DMS79 (cell line): ENCODE measurements at places on chromosomes 7 and 10.

DNA sequence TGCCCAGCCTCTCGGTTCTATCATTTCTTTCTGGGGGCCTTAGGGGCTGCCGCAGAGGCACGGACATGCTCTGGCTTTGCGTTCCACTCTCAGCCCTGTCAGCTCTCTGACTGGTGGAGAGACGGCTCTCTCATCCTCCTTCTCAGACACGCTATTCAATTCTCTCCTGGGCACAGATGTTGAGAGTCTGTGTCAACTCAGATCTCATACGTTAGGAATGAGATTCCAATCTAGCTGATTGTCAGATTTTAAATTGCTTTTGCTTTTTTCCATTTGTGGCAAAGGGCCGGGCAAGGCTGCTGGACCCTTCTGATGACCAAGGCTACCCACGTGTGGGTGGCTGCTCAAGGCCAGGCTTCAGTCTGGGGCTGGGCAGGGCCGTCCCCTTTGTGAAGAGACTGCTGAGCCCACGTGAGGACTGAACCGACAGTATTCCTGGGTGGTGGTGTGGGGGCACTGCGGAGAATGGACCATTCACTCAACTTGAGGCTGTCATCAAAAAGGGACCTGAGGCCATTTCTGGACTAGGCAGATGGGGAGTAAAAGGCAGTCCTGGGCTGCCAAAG, 71.5 kb downstream of the CLEC2L start:
- DNase-seq, result no peak

GRCh38 chr10:114859222-114859621, 37.6 kb downstream of the FHIP2A start:
- DNase-seq, result no peak

DNA sequence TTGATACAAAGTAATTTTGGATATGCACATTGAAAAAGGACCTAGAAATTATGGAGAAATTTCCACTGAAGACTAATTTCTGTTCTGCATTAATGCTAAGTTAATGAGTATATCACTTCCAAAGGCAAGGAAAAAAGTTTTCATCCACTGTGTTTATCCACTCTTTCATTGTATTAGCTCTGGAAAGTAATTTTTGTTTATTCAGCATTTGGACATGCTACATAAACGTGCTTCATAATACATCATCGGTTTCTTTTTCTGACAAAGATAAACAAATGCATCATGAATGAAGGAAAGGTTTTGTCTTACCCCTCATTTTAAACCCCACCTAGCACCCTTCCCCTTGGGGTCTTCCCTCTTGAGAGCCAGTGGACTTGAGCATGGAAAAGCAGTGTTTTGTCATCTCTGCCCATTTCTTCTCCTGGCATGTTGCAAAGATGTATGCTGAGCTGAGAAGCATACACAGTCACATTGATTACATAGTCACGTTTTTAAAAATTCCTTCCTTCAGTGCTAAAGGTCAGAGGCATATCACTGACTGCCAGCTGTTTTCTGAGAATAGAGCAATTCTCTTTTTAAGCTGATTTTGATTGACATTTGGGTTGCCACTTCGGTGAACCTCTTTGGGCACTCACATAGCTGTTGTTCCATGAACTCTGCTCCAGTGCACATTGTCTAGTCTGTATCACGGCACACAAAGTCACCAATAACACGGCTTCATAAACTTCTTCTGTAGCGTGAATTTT, 65.9 kb upstream of the C7orf33 start:
- DNase-seq, result no peak

GRCh38 chr7:47946581-47947354, 1.5 kb downstream of the PKD1L1 start:
- DNase-seq, result no peak

DNA sequence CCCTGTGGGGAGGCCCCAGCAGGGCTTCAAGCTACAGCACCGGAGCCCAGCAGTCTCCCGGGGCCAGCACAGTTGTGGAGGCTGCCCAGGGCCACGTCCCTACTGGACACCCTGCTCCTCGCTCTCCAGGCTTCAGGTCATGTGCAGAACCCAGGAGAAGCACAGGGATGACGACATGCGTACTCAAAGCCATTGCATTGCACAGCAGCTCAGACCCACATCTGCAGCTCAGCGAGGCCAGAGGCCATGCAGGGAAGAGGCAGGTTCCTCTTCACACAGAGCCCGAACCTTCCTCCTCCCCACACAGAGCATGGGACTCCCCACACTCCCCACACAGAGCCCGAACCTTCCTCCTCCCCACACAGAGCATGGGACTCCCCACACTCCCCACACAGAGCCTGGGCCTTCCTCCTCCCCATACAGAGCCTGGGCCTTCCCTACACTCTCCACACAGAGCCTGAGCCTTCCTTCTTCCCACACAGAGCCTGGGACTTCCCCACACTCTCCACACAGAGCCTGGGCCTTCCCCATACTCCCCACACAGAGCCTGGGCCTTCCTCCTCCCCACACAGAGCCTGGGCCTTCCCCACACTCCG, 12.3 kb downstream of the CFAP46 start:
- DNase-seq, result no peak

- DNase-seq, result no peak
These were observed 817 bp downstream of the MLLT10 start for GRCh38 chr10:21534604-21535493.

DNA sequence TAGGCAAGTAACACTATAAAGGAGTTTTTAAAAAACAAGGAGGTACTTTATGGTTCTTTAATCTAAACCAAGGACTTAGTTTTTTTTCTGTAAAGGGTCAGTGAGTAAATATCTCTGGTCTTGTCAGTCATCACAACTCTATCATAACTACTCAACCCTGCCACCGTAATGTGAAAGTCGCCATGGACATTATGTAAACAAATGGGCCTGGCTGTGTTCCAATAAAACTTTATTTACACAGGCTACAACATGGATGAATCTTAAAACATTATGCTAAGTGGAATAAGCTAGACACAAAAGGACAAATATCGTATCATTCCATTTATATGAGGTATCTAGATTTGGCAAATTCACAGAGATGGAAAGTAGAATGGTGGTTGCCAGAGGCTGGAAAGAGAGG, 60.8 kb upstream of the SP4 start:
- DNase-seq, result no peak

GRCh38 chr10:93352638-93353383, 129.3 kb downstream of the MYOF start:
- no peak for DNase-seq

GRCh38 chr10:50997461-50997860, 76.8 kb upstream of the PRKG1 start:
- DNase-seq, result no peak

GRCh38 chr7:3923307-3923918, 622.4 kb downstream of the SDK1 start:
- DNase-seq, result peak; percentile 31

DNA sequence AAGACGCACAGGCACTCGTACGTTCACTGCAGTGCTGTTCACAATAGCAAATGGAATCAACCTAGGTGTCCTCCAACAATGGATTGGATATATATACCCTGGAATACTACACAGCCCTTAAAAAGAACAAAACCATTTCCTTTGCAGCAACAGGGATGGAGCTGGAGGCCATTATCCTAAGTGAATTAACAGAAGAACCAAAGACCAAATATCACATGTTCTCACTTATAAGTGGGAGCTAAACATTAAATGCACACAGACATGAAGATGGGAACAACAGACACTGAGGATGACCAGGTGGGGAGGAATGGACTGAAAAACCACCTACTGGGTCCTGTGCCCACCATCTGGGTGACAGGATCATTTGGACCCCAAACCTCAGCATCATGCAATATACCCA, 52.0 kb upstream of the EBF3 start:
- DNase-seq, result no peak

- DNase-seq, result no peak
These were observed 158.6 kb upstream of the PITRM1 start for GRCh38 chr10:3331187-3331586.

DNA sequence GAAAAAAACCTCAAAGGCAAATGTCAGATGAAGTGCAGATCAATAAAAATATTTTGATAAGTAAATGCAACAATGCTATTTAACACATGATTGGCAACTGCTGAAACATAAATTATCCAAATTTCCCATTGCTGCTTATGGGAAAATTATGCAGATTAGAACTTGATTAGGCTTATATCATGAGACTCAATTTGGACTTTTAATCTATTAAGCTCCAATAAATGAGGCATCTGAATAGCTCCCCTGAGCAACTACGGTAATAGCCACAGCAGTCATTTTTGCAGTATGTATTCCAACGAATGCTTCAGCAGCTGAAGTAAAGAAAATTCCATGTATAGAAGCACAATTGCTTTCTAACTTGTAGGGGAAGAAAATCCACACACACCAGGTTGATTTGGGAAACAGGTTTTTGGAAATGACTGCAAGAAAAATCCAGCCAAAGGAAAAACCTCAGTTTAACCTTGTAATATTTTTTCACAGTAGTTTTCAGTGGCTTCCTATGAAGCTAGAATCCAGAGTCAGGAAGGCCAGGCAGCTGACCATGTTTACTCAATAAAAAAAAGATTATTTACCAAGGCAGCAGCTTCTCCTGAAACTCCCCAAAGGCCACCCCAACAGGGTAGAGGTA, 716.1 kb downstream of the KCNMA1 start:
- DNase-seq, result no peak

GRCh38 chr10:73131301-73131700, 21.0 kb downstream of the NUDT13 start:
- DNase-seq, result no peak

DNA sequence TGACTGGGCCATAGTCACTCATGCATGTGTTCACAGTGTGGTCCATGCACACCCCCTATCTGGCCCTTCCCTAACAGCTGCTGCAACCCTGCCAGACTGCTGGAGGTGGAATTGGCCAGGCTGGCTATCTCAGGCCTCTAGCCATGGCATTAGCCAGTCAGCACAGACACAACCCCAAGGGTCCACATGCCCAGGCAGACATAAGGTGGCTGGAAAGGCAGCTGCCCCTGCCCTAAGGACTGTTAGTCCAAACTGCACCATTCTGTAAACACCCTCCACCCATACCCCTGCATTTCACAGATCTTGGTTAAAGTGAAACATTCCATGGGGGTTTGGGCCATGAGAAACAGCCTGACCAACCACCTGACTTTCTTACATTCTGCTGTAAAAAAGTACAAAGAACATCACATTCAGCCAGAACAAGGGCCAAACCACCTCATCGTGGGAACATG, 137.4 kb upstream of the KCNMA1 start:
- no peak for DNase-seq

GRCh38 chr7:1943326-1943725, 273.2 kb downstream of the ELFN1 start:
- DNase-seq, result no peak

DNA sequence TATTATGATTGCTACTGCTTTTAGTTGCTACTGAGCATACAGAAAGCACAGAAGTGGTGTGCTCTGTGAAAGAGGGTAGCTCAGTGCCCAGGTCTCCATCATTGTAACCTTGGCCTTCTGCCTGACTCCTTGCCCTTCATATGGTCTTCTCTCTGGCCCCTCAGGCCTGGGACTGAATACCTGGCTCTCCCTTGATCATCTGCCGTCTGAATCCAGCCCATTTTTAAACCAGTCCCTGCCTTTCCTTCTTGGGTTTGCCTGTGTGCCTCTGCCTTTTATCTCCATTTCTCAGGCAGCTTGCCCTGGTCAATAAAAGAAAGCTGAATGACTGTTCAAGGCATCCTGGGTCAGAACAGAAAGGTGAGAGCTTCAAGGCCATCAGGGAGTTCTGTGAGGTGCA, 109.1 kb upstream of the ZNF438 start:
- no peak for DNase-seq

GRCh38 chr10:17273403-17273802, 45.4 kb downstream of the VIM start:
- no peak for DNase-seq

DNA sequence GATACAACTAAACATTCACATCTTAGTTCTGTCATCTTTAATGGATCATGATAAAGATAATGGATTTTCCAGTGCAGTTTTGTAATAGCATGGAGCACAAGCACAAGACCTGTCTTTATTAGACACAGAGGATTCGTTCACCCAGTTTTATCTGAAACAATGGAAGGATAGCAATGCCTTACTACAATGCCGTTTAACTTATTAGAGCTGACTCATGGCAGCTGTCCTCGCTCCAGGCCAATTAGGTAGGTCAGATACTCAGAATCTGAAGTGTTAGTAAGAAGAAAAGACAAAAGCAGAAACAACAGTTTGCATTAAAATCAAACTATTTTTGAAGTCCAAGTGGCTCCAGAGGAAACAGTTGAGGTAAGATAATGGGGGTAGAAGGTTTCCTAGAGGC, 12.8 kb downstream of the OR13A1 start:
- no peak for DNase-seq

GRCh38 chr10:10786109-10787090, 231.3 kb upstream of the CELF2 start:
- no peak for DNase-seq

- no peak for DNase-seq
These were observed 714.1 kb downstream of the AUTS2 start for GRCh38 chr7:70312336-70312735.

- DNase-seq, result peak; percentile 58
These were observed 5.4 kb downstream of the PSD start for GRCh38 chr10:102413053-102413705.

GRCh38 chr7:155587486-155587885, 41.1 kb upstream of the CNPY1 start:
- no peak for DNase-seq

- no peak for DNase-seq
These were observed 182.8 kb upstream of the PHF14 start for GRCh38 chr7:10790910-10791309.

- DNase-seq, result no peak
These were observed 43.1 kb downstream of the KLF6 start for GRCh38 chr10:3741688-3742461.

GRCh38 chr7:79664884-79665676, 211.6 kb upstream of the MAGI2 start:
- DNase-seq, result peak; percentile 80

GRCh38 chr10:125828311-125828710, 5.0 kb downstream of the BCCIP start:
- no peak for DNase-seq
